T-helper 9 cell (primary cell): ENCODE measurements at places on chromosomes 16 and 17.

DNA sequence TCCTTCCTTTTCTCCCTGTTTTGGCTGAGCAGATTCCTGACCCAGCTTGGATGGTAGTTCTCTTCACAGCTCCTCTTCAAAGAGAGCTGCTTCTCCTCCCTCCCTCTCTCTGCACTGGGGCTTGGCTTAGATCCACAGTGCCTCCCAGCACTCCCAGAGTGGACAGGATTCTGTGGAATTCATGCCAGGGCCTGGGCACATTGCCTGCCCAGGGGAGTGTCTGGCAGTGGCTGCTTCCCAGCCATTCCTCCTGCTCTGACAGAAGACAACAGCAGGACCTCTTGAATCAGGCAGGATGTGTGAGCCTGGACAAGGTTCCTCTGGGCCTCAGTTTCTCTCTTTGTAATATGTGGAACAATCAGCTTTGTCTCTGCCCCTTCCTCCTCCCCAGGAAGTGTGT is 4.5 kb upstream of the MMP28 start:
- DNase-seq, result no peak

GRCh38 chr16:11147754-11148444 is 108.1 kb downstream of the SOCS1 start:
- DNase-seq, result no peak

- no peak for DNase-seq
These were observed 16.0 kb upstream of the JPH3 start for GRCh38 chr16:87586201-87586782.

GRCh38 chr17:27315322-27315721 is 21.4 kb downstream of the WSB1 start:
- no peak for DNase-seq

DNA sequence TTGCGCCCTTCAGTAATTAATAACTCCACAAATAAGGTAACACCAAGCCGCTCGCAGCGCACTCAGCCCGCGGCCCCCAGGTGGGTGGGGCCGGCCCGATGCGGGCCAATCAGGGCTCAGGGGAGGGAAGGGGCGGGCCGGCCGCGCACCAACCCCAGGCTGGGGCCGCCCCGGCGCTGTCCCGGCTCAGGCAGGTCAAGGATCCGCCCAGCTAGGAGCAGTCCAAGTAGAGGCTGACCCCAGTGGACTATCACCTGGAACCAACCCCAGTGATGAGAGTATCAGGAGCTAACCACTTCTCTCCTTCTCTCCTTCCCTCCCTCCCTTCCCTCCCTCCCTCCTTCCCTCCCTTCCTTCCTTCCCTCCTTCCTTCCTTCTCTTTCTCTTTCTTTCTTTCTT is 110.8 kb downstream of the C16orf78 start:
- DNase-seq, result no peak

DNA sequence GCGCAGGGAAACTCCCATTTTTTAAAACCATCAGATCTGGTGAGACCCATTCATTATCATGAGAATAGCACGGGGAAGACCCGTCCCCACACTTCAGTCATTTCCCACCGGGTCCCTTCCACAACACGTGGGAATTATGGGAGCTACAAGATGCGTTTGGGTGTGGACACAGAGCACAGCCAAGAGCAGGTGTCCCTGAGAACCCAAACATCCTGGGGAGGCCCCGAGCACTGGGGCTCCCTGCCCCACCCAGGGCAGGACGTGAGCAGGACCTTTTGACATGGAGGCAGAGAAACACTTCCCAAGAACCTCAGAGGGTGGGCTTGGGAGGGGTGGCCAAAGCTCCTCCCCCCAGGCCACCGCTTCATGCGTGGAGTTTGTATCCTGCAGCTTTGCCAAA is 89.9 kb upstream of the DNAH17 start:
- DNase-seq, result no peak

DNA sequence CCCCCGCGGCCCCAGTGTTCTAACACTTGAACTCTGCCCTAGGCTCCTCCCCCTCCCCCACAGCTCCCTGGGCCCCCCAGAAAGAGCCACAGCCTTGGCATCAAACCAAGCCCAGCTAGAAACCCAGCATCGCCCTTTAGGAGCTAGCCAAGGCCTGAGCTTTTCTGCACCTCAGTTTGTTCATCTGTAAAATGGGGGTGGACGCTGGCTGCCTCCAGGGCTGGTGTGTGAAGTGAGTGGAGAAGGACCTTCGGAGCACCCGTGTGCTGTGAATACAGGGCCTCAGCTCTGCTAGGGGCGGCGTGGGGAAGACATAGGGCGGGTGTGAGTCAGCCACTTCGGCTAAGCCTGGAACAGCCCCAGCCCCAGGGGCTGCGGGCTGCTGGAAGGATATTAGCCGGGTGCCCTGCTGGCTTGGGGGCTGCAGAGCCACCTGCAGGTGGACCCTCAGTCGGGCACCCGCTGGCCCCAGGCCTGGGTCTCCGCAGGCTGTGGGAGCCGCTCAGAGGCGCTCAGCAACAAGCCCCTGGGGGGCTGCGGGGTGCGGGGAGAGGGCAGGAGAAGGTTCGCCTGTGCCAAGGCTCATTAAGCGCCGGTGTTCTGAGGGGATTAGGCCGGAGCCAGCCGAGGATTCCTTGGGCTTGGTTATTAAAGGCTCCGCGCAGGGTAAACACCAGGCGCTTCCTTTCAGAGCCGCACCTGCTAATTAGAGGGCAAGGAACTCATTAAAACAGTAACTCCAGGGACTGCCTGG is 217.0 kb upstream of the CIBAR2 start:
- no peak for DNase-seq

DNA sequence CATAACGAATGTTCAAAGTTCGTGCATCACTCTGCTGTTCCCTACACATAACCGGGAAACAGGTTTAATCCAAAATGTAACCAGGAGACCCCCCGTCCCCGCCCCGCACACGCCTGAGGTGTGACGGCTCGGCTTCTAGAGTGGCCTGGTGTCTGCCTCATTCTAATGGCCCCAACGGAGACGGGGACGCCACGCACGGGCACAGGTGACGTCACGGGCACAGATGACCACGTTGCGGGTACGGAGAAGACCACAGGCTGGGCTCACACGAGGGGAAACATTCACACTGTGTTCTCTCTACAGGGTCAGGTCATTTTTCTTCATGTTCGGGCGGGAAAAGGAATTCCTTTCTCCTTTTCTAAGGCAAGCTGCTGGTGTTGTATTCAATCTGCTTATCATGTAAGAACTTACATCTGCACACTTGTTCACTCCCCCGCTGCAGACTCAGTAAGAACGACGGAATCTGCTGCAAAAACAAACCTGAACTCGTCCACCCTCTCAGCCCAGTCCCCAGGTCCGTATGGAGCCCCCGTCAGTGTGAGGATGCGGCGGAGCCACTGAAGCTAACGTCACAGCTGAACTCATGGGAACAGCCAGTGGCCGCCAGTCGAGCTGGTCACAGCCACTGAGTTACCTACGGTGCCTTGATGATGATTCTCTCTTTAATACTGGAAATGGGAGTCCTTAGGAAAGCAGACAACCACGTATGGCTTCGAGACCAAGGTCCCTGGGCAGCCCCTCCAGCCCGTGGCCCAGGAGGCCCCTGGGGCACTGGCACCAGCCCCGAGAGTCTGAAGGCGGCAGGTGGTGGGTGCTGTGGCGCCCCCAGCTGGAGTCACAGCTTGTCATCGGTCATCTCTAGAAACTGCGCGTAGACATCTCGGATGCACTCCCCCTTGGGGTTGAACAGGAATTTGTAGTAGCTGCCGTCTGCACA is 32.9 kb downstream of the WDR45B start:
- DNase-seq, result no peak

DNA sequence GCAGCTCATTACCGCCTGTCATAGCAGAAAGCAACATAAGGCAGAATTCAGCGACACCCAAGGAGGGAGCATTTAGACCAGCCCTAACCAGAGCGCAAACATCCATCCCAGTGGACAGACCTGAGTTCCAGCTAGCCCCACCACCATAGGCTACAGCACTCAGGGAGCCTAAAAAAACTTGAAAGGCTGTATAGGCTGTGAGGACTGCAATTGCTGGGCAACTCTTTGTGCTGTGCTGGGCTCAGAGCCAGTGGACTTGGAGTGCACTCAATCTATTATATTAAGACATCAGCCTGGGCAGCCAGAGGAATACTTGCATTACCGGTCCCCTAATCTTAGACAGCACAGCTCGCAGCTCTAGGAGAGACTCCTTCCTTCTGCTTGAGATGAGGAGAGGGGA is 207.3 kb downstream of the KIF2B start:
- DNase-seq, result no peak

GRCh38 chr17:39836117-39836516 is 28.0 kb downstream of the IKZF3 start:
- no peak for DNase-seq

DNA sequence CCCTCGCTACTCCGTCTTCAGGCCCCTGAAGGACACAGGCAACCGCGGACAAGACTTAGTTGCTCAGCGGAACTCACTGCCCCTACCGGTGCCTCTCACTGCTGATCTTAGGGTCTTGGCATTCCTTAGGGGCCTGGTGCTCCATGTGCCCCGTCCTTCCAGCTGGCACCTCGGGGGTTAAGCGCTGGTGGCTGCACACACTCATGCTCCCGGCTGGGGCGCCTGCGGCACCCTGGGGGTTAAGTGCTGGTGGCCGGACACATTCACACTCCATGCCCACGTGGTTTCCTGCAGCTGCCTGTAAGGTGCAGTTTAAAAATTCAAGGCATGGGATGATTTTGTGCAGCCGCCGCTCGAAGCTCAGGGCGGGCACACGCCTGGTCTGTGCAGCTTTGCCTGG is 45.1 kb downstream of the BAIAP2 start:
- no peak for DNase-seq

DNA sequence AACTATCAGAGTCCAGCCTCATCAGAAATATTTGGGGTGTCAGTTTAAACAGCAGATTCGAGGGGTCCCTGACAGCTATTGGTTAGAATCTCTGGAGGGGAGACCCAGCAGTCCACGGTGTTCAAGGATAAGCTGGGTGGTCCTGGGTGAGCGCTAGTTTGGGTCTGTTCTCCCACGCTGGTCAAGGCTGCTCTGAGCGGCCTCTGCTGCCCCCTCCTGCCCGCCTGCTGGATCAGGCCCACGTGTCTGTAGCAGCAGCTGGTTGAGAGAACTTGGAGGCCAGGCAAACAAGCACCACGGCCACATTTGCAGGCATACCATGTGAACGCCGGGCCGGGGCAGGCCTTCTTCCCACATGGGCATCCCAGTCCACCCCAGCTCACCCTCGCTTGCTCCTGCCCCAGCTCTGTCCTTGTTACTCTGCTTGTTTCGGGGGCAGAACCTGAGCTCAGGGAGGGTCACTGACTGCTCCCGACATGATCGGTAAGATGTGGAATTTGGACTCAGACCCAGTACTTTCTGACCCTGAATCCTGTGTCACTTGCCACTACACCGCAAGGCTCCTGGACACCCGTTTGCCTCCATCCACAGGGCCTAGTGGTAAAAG is 7.4 kb downstream of the FOXF1 start:
- no peak for DNase-seq

- no peak for DNase-seq
These were observed 335 bp downstream of the TMEM11 start for GRCh38 chr17:21213638-21214014.

GRCh38 chr17:40659911-40660310 is 5.1 kb downstream of the KRT222 start:
- no peak for DNase-seq

DNA sequence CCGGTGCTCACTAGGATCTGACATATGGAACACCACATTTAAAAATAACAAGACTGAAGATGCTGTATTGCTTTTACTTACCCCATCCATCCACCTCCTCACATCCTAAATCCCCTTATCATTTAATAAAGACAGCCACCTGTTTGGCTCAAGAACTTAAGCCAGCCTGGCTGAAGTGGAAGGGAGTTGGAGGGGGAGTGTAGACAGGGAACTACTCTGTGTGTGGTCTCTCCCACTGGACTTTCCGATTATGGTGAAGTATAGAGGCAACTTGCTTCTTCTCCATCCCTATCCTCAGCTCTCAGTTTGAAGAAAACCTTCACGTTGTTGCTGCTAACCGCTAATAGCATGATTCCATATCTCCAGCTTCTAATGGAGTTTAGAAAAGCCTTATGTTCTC is 313.4 kb downstream of the CDH11 start:
- no peak for DNase-seq

- peak; percentile 54 for DNase-seq
These were observed 57.3 kb upstream of the CCL1 start for GRCh38 chr17:34420254-34420766.

DNA sequence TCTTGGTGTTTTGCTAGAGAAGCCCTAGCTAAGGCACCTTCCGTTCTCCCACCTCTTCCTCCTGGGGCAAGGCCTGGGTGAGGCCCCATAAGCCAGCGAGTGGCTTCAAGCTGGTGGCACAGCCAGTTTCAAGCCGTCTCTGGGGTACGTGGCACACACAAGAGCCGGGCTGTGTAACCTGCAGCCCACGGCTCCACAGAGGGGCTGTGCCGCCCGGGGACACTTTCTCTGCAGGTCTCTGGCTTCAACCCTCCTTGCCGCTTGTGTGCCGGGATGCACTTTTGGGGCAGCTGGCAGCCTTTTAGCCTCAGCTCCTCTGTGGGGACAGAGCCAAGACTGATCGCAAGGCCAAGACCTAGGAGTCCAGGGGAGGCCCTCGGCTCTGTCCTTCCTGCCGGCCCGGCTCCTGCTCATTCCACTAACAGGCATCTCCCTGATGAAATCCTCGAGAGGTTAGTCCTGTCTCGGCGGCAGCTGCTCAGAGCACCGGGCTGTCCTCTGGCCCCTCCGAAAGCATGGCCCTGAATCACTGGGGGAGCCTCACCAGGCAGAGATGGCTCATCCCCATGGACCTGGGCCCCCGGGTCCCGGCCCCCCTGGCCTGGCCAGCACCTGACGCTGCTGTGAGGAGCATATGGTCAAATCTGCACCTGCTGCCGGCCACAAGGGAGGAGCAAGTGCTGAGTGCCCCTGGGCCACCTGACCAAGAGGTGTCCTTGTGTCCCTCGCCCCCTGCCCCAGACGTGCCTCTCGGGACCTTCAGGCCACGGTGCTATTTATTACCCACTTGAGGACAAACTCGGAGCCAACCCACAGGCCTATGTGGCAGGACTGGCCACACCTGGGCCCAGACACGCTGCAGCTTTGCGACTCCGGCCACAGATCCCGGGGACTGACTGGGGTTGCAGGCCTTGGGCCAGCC is 98.5 kb downstream of the METRNL start:
- DNase-seq, result no peak

DNA sequence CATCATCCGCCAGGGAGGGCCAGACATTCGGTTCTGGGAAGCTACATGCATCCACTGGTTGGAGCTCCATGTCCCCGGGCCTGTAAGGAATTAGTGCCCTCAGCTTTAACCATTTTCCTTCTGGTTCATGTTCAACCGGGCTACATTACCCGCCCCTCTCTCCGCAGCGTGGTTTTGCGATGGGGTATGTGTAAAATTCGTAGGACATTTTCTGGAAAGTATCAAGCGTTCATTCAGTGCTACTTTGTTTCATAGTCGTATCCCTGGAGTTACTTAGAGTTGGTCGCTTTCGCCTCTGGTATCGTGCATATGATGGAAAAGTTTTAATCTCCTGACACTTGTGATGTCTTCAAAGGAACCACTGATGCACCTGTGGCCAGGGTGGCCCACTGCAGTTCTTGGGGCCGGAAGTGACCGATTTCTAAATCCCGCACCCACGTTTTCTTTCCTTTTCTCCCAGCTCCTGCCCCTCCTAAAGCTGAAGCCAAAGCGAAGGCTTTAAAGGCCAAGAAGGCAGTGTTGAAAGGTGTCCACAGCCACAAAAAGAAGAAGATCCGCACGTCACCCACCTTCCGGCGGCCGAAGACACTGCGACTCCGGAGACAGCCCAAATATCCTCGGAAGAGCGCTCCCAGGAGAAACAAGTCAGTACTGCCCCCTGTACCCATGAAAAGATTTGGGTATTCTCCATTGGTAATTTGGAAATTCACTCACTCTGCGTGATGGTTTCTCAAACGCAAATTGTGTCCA is 637 bp downstream of the RPL23A start:
- DNase-seq, result no peak

GRCh38 chr16:82183004-82183397 is 13.0 kb upstream of the MPHOSPH6 start:
- no peak for DNase-seq
